ENCODE measurements at places on chromosomes 1 and 21.

DNA sequence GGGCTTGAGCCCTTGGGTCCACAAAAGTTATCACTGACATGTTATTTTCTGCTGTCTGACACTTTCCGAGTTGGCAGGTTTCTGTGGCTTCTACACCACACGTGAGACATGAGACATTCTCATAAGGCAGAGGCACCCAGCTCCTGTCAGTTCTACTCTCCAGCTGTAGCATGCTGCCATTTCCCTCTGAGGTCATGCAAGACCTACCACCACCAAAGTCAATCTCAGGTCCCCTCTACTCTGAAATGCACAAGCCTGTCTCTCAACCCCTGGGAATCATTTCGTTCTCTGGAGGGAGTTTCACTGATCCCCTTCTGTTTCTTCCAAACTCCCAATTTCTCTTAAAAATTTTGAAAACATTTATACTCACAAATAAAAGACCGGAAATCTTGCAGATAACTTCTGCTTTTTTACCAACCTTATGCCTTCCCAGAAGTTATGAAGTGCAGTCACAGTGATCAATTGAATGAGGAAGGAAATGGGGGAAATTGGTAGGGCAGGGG, 39.5 kb upstream of the CR2 start:
- DNase-seq, result no peak

- no peak for DNase-seq
Measured at GRCh38 chr1:5548266-5548665, 444.0 kb downstream of the NPHP4 start.

- no peak for DNase-seq
Measured at GRCh38 chr1:201634261-201634660, 95.3 kb downstream of the NAV1 start.

GRCh38 chr1:68210027-68210426, 22.3 kb downstream of the WLS start:
- no peak for DNase-seq

DNA sequence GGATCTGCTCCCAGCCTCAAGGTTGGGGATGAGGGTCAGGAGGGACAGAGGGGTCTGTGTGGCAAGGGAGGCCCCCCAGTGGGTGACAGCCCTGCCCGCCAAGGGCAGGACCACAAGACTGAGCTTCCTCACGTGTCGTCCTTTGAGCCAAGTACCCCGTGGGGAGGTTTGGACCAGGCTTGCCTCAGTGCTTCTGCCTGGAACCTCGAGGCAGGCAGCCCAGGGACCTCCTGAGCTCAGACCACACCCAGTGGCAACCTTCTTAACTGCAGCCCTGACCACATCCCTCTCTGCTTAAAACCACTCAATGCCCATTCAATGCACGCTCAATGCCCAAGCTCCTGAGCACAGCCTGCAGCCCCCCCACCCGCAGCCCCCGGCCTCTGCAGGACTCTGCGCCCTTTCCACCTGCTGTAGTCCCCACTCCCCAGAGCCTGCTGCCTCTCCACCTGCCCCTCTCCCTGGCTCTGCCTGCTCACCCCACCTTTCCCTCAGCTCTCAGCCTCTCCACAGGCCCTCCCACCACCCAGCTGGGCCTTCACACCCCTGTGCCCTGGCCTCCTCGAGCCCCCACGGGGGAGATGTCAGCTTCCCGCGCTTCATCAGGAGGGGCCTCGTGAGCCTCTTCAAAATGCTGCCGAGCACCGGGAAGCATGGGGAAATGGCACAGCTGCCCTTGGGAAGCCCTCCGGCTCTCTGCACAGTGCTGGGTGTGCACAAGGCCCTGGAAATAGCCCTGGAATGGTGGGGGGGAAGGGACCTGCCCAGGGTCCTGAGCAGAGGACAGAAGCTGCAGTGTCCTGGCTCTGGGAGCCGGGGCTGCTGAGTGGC, 129.3 kb upstream of the VAMP3 start:
- no peak for DNase-seq

DNA sequence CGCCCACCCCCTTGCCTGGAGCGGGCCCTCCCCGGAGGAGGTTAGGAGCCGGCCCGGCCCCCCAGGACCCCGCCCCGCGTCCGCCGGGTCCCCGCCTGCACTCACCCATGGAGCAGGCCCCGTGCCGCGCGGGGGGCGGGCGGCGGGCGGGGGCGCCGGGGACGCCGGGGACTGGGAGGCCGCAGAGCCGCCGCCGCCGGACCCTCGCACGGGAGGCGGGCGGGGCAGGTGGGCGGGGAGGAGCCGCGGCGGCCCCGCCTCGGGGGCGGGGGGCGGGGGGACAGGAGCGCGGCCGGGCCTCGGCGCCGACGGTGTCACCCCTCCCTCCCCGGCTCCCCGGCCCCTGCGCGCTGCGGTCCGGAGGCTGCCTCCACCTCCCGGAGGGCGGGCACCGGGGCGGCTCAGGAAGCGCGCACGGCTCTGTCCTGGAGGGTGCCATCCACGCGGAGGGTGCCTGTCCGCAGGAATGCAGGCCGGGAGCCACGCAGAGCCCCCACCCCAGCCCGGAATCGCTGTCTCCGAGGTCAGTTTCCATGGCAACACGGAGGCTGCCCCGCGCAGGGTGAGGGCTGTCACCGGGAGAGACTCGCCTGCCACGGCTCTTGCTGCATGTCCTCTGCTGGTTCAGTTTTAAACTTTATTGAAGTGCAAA, 5.9 kb upstream of the PLEKHG5 start:
- peak; percentile 21 for DNase-seq

DNA sequence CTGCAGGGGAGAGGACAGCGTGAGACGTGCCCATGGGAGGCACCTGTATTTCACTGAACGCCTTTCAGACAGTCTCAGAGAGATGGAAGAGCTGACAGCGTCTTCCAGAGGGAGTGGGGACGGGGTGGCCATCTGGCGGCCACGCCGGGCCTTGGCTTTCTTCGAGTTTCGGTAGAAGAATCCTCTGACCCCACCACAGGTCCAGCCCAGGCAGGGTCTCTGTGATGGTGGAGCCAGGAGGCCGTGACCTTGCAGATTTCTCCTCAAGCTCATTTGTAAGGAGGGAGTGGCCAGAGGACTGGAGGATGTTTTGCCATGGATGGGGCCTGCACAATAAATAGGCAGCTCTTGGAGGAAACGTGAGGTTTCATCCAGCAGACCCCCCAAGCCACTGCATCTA, 47.6 kb upstream of the ADARB1 start:
- no peak for DNase-seq

DNA sequence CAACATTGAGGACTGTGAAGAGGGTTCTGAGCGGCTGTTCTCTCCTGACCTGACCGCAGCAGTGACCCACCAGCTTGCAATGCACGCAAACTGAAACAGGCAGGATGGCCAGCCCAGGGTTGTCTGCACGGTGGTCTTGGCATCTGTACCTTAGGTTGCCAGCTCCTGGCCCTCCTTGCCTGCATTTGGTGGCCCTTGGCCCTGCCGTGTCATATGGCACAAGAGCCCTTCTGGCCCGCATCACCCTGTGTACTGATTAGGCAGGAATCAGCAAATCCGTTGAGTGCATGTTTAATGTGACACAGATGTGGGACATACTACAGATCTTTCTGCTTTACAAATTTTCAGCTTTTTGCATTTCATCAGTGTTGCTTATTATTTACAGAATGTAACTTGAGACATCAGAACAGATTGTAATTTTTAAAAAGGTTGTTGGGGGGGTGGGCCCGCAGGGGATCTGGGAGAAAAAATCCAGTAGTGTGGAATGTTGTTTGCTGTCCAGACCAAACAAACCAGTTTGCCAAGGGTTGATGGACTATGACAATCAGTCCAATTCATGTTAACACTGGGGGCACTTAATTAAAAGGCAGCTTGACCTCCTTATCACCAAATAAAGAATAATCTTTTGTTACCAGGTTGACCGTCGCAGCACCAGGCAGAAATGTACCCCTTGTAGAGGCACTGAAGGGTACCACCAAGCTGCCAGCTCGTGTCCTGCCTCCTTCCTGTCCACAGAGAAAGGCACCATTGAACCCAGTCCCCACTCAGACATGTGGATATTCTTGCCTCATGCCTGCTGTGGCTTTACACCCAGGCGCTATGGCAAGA, 132.6 kb downstream of the DHRS3 start:
- no peak for DNase-seq

GRCh38 chr1:228147768-228148167, 2.0 kb upstream of the GJC2 start:
- no peak for DNase-seq

DNA sequence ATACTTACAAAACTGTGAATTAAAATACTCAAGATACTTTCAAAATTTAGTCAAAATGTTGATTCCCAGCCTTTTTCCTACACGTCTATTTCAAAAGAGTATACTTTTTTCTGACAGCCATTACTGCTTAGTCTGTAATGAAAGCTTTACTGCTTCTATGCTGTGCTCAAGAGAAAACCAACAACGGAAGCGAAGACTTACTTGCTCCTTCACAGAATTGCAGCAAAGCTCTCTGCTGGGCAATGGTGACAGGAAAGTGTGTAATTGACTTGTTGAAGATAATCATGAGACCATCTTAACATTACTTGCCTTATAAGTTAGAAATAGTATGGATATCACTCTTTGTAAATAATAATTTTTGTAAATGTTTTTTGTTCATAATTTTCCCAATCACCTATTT, 1.7 kb upstream of the DYNLT5 start:
- DNase-seq, result no peak

- DNase-seq, result no peak
Measured at GRCh38 chr1:77276941-77277340, 4.9 kb upstream of the AK5 start.

GRCh38 chr1:178961331-178961730, 64.4 kb upstream of the FAM20B start:
- no peak for DNase-seq

GRCh38 chr1:33640114-33640660, 167.7 kb downstream of the ZSCAN20 start:
- no peak for DNase-seq

GRCh38 chr1:162235241-162235800, 141.3 kb downstream of the SPATA46 start:
- no peak for DNase-seq

DNA sequence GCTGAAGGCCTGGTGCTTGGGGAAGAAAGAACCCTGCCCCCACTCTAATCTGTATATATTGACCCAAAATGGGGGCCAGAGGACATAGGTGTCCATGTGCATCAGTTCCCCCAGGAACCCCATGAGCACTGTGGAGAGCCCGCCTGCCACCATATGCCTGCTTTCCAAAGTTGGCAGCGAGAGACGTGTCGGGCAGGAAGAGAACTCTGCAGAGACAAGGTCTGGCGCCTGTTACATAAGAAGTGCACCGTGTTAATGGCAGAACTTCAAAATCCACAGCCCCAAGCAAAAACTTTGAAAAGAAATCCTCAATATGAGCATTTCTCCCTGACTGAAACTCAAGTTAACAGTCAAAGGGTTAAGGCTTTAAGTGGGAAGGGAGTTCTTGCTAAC, 8.0 kb downstream of the CTNNBIP1 start:
- DNase-seq, result no peak

GRCh38 chr1:7108251-7108650, 323.0 kb downstream of the CAMTA1 start:
- no peak for DNase-seq

DNA sequence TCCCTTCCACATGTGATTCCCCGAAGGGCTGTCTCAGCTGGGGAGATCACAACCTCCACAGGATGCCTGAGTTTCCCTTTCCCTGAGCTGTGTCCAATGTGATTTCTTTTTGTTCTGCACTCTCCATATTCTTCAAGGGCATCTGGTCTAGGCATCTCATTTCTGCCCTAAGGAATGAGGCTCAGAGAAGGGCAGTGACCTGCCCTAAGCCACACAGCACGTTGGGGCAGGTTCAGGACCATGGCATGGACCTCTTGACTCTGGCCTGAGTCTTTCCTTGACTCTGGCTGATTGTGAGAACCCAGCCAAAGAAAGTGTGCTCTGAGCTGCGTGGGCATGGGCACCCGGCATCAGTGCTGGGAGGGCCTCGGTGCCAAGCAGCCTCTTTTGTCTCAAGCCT, 590.3 kb downstream of the PTPRU start:
- DNase-seq, result no peak

DNA sequence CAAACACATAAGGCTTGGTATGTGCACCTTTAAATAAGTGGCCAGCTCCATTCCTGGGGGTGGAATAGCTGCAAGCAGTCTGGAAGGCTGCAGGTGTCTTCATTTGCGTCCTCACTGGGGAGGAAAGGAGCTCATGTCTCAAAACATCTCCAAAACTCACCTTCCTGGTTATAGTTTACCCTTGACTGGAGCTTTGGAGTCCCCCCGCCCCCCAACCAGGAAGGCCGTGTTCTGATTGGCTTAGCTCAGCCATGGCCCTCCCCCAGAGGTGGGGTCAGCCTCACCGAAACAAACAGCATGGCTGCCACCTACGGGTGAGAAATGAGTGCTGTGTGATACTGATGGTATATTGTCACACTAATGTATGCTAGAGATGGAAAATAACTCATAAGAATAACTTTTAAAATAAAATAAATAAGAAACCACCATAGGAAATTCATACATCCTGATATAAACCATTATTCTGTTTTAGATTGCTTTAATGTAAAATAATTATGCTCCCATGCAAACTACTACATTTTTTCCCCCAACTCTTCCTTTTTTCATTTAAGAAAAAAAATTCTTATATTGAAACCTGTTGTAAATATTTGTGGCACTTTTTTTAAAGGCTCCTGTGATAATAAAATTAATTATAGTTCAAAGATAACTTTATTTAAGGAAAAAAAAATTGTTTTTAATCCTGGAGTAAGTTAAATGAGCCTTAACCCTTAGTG, 90.8 kb downstream of the ZP4 start:
- no peak for DNase-seq

GRCh38 chr1:117585086-117585485, 20.8 kb upstream of the TENT5C start:
- no peak for DNase-seq

- DNase-seq, result no peak
Measured at GRCh38 chr1:72936151-72936740, 653.9 kb upstream of the NEGR1 start.

- DNase-seq, result no peak
Measured at GRCh38 chr21:43370091-43370658, 56.8 kb downstream of the SIK1 start.

- DNase-seq, result no peak
Measured at GRCh38 chr1:20829531-20829930, 42.4 kb upstream of the HP1BP3 start.

Measured in stimulated activated CD4-positive, alpha-beta T cell treated with anti-CD3 and anti-CD28 coated beads, Interleukin-1b, Interleukin-23, amount 100 ng/mL, for 1 hour (primary cell).